CD4-positive, alpha-beta memory T cell (primary cell): ENCODE measurements at places on chromosomes 4 and X.

- H3K27me3 ChIP-seq: no peaks in the 10 kb centered on the region
- peaks cover 10% of the 10 kb centered on the region for H3K4me1 ChIP-seq
- H3K27ac ChIP-seq: no peak overlapping the region
- no peaks in the 10 kb centered on the region for H3K36me3 ChIP-seq
Measured at GRCh38 chr4:38368613-38369012, 295.4 kb upstream of the KLF3 start.

GRCh38 chrX:82695066-82695465, 813.0 kb upstream of the POU3F4 start:
- no peak overlapping the region for H3K27ac ChIP-seq
- no peak overlapping the region for H3K4me3 ChIP-seq
- no peaks in the 10 kb centered on the region for H3K4me1 ChIP-seq
- no peaks in the 10 kb centered on the region for H3K27me3 ChIP-seq

GRCh38 chr4:128775916-128776315, 33.6 kb upstream of the JADE1 start:
- no peaks in the 10 kb centered on the region for H3K36me3 ChIP-seq
- no peak for DNase-seq
- H3K27me3 ChIP-seq: no peaks in the 10 kb centered on the region
- H3K4me1 ChIP-seq: no peaks in the 10 kb centered on the region
- no peak overlapping the region for H3K27ac ChIP-seq
- no peak overlapping the region for H3K4me3 ChIP-seq

- no peak for DNase-seq
- no peak overlapping the region for H3K4me3 ChIP-seq
- no peaks in the 10 kb centered on the region for H3K36me3 ChIP-seq
- no peaks in the 10 kb centered on the region for H3K27me3 ChIP-seq
Measured at GRCh38 chr4:126405369-126405982, 1090.7 kb downstream of the FAT4 start.

DNA sequence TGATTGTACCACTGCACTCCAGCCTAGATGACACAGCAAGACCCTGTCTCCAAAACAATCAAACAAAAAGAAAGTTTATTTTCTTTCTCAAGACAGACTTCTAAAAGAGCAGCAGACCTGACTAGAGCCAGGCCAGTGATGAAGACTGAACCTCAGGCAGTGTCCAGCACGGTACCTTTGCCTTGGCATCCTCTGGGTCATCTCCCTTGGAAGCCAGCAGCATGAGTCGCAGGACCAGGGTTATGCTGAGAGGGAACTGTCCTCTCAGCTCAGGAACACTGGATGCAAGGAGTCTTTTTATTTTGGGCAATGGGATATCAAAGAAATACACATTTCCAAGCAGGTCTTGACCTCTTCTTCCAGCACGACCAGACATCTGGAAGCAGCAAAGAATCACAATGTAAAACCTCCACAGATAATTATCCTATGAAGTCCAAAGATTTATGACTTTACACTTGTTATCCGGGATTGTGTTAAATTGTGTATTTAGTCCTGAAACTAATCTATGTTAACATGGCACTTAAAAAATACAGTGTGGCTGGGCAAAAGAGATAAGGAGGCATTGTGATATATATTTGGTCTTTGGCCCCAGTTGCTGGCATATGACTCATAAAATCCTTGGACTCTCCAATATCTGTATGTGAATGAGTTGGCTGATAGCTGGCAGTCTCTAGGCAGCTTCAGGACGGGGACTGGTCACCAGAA, 66.0 kb upstream of the DDX60 start:
- no peak overlapping the region for H3K4me3 ChIP-seq
- no peaks in the 10 kb centered on the region for H3K4me1 ChIP-seq
- H3K36me3 ChIP-seq: peaks cover 47% of the 10 kb centered on the region
- no peaks in the 10 kb centered on the region for H3K27me3 ChIP-seq
- H3K27ac ChIP-seq: no peak overlapping the region
- DNase-seq: no peak
